Activated naive CD4-positive, alpha-beta T cell treated with anti-CD3 and anti-CD28 coated beads for 36 hours (primary cell): ENCODE measurements at places on chromosomes 6 and 20. TPM values are rescaled to one million over a fixed set of nuclear protein-coding genes. Genes with fewer than 3 reads are reported as not detected.

DNA sequence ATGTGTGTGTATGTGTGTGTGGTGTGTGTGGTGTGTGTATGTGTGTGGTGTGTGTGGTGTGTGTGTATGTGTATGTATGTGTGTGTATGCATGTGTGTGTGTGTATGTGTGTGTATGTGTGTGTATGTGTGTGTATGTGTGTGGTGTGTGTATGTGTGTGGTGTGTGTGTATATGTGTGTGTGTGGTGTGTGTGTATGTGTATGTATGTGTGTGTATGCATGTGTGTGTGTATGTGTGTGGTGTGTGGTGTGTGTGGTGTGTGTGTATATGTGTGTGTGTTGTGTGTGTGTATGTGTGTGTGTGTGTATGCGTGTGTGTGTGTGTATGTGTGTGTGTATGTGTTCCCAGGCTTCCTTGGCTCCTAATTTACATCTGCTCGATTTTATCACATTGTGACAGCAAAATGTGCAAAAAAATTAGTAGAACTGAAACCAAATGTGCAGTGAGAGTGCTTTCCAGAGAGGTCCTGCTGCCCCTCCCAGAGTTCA is 234.5 kb downstream of the BMP7 start:
- H3K4me1 ChIP-seq: no peaks in the 10 kb centered on the region
- no peak overlapping the region for H3K27ac ChIP-seq
- H3K27me3 ChIP-seq: peaks cover 38% of the 10 kb centered on the region
- no peak overlapping the region for H3K4me3 ChIP-seq
- H3K36me3 ChIP-seq: no peaks in the 10 kb centered on the region

- H3K4me1 ChIP-seq: no peaks in the 10 kb centered on the region
- H3K27me3 ChIP-seq: peaks cover 10% of the 10 kb centered on the region
- no peak overlapping the region for H3K27ac ChIP-seq
- no peaks in the 10 kb centered on the region for H3K36me3 ChIP-seq
- no peak for DNase-seq
Measured at GRCh38 chr20:54431156-54431944, 44.0 kb upstream of the DOK5 start.

The ID4 gene
- total RNA-seq: not detected

DNA sequence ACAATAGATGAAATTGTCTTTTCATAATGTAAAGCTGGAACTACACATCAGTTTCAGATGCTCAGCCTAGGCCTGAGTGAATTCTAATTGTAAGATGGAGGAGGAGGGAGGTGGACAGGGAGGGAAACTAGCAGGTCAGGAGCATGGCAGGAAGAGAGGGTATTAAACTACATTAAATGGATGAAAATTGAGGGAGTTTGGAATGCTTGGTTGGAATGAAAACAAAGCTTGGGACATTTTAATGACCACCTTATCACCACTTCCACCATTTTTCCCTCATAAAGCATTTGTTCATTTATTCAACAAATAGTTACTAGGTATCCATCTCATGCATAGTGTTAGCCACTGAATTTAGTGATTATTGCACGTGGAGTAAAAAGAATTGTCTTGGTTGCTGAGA is 65.0 kb downstream of the KIZ start:
- H3K36me3 ChIP-seq: peaks cover 1% of the 10 kb centered on the region
- no peaks in the 10 kb centered on the region for H3K4me1 ChIP-seq
- no peaks in the 10 kb centered on the region for H3K27me3 ChIP-seq
- no peak for DNase-seq

The CYP39A1 gene
- total RNA-seq: not detected

DNA sequence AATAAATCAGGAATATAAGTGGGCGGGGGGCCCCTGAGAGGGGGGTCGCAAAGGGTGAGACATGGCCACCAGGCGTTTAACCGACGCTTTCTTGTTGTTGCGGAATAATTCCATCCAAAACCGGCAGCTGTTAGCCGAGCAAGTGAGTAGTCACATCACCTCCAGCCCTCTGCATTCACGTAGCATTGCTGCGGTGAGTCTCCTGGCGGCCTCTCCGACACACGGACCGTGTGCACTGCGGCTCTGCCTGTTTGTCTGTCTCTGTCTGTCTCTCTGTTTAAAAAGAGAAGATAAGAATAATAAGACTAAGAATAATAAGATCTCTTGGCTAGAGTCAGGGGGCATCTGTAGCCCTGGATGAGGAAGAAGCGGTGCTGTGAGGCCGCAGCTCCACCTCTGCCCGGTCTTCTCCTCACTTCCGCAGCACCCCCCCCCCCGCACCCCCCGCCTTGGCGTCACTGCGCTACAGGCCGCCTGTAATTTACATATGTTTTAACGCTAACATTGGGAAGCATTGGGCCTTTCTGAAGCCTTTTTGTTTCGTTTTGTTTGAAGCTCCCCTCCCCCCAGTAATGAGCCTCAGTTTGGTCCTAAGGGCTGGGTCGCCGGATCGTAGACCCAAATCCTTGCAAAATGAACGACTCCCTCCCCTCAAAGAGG is 993 bp downstream of the STX16 start:
- H3K4me1 ChIP-seq: peaks cover 28% of the 10 kb centered on the region
- peak overlapping the region; percentile 95 for H3K4me3 ChIP-seq
- DNase-seq: peak; percentile 74
- H3K27ac ChIP-seq: peak overlapping the region; percentile 99

The SERAC1 gene
- total RNA-seq: 3.1 TPM
